ENCODE measurements at places on chromosomes 16 and 17.

GRCh38 chr16:86626966-86627365 is 48.6 kb downstream of the FOXL1 start:
- no peak for DNase-seq

DNA sequence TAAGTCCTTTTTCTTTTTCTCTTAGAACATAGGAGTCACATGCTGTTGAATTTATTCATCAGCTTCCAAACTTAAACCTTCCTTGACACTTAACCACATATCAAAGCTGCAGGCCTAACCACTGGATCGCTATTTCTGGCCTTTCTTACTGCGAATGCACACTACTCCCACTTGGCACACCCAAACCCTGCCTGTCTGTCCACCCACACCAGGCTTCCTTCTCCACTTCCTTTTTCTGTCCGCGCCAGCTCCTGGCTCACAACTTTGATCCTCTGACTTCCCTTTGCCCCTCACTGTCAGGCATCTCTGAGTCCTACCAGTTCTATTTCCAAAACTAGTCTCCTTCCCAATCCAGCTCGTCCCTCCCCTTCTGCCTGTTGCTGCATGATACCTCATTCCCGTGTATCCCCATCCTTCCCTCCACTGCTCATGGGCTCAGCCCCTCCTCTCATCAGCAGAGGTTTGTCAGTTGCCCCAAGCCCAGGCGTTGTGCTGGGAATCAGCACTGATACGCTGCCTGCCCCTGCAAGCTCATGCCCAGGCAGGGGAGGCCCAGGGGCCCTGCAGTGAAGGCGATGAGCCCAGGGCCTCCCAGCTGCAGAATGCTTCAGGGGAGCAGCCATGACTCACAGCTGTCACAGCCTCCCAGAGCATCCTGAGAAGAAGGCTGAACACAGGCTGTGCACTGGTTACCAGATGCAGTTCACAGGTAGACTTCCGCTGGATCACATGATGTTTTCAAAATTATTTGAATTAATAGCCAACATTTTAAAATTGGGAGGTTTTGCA is 179.8 kb downstream of the KATNIP start:
- DNase-seq, result no peak

DNA sequence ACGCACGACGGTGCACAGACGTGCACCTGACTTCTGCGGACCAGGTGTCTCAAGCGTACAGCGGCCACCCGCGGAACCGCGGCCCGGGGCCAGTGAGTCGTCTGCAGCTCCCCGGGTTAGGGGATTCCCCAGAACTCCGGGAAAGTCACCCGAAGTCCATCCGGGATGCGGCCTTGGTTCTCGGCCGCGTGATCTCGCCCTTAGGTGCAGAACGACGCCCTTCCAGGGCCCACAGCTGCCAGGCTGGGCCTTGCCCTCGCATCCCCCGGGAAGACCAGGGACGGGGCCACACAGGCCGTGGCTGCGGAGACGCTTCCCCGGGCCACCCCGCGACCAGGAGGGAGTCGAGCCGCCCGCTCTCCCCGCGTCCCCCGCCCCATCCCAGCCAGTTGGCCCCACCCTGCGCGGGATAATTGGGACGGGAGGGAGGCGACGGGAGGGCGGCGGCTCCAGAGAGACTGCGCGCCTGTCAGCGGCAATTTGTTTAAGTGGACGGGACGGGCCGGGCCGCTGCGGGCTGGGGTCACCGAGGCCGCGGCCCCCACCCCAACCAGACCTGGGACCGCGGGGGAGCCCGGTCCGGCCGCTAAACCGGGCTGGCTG is 3.6 kb upstream of the TBX2 start:
- DNase-seq, result no peak

GRCh38 chr16:4578961-4579530 is 22.9 kb downstream of the C16orf96 start:
- DNase-seq, result no peak

DNA sequence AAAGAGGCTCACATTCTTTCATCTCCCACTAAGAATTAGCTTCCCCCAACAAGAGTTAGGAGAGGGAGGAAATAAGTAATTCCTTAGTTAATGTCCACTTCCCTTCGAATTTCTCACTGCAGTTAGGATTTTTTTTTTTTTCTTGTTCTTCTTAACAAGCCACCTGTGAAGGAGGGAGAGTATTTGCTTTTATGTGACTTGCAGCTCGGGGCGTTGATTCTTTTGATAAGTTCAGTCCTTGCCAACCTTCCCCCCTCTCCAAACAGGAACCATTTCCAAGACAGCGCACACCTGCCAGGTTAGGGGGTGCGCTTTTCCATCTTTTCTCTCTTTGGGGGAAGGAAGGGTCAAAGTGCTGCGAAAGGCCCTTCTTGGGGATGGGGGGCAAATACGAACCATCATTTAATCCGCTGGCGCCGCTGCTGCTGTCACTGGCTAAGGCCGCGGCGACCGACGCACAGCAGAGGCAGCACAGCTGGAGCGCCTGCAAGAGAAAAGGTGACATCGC is 758 bp downstream of the ADAMTS18 start:
- DNase-seq, result no peak

- DNase-seq, result no peak
Measured at GRCh38 chr17:45284176-45285140, 22.6 kb upstream of the SPATA32 start.

- DNase-seq, result no peak
Measured at GRCh38 chr17:79801156-79802038, 4.5 kb upstream of the CBX8 start.

GRCh38 chr17:61399131-61400065 is at the start of gene TBX2:
Gene TBX2, plus strand, starts transcription at chr17:61399843. Its CDS starts 334 bp downstream, at chr17:61400177.
- DNase-seq, result no peak

- no peak for DNase-seq
Measured at GRCh38 chr16:72740347-72740746, 307.6 kb downstream of the ZFHX3 start.

GRCh38 chr16:28321700-28322411 is 29.5 kb downstream of the SBK1 start:
- DNase-seq, result no peak

DNA sequence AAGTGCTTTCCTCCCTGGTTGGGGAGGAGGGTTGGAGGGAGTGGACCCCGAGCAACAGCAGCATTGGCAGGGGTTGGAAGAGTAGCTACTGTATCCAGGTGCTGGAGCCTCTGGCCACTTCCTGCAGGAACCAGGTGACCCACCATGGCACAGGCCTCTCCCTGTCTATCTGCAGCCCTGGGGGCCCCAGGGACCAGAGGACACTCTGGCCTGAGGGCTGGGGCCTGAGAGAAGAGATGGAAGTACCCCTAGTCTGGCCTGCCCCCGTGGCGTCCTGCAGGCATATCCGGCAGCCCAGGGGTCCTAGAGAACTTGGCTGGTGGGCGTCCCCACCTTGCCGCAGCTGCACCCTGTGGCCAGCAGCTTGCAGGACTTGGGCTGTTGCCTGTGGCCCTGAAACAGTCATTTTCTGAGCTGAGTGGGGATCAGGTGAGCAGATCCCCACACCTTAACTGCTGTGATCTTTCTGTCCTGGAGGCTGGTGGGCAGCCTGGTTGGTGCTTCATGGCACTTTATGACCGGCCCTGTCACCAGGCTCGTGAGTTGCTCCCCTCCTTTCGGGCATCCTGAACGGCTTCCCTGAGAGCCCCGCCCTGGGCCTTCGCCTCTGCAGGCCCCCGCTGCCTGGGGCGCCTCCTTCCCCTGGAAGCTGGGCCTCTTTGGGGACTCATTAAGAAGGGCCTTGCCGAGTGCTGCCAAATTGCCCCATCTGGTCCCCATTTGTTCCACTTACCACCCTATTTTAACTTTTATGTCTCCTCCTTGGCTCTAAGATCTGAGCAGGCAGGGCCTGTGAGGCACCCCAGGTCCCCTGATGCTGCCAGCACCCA is 298.6 kb downstream of the SEC14L1 start:
- no peak for DNase-seq

DNA sequence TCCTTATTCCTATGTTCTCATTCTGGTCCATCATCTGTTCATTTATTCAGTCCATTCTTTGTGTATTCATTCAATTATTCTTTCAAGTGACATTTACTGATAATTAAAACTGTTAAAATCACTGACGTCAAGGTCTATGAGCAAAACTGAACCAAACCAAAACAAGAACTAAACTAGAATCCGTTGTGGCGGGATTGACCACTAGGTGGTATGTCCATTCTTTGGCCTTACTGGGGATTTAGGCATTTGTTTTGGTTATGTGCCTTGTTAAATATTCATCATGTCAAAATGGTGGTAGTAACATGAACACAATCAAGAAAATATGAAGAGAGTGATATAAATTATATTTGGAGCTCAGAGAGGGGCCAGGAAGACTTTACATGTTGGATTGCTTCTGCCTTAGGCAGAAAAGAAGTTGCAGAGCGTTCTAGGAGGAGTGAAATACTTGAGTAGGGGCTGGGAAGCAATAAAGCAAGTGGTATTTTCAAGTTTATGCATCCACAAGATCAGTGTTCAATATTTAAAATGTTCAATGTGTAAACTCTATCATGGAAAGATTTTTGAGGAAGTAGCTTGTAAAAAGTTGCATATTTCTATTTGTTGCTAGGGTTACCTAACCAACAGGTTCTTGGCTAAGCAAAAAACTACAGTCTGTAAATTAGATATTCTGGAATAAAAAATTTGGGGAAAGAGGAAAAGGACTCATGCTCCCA is 129.0 kb downstream of the CDH13 start:
- no peak for DNase-seq

DNA sequence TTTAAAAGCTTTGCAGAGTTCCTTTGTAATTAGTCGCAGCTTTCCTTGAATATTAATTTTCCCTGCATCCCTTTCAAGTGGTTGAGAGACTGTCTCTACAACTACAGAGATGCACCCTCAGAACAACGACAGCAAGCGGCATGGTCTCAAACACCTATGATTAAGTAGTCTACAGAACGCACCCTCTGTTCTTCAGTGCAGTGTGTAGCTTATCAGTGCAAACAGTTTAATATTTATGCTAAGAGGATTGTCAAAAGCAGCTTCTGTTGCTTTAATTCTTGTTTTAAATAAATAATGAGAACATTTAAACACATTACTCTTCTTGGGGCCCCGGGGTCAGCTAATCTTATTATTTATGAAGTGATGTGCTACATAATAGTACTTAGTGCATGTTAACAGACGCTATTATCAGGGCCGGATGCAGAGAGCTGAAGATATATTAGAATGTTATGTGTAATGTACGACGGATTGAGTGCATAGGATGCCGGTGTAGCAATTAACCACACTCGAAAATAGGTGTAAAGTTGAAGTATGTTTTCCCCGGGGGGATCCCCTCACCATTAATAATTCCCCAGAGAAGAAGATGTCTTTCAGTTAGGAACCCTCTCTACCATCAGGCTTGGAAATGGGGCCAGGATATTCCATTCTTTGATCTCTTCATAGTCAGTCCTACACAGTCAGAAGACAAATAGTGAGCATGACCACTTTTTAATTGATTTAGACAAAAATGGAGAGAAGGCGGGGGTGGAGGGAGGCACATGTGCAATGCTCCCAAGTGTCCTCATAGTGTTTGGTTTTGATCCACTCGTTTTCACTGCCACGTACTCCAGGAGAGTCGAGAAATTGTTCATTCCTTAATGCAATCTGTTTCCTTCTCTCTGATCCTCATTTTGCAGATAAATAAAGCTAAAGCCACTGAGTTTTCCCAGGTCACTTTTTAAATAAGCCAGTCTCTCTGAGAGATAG is 176.3 kb downstream of the IRX3 start:
- DNase-seq, result no peak

- DNase-seq, result no peak
Measured at GRCh38 chr16:82715833-82716232, 89.1 kb downstream of the CDH13 start.

GRCh38 chr16:4601036-4601863 is 13.4 kb downstream of the UBALD1 start:
- no peak for DNase-seq

- no peak for DNase-seq
Measured at GRCh38 chr16:48128769-48129168, 27.0 kb downstream of the ABCC12 start.

DNA sequence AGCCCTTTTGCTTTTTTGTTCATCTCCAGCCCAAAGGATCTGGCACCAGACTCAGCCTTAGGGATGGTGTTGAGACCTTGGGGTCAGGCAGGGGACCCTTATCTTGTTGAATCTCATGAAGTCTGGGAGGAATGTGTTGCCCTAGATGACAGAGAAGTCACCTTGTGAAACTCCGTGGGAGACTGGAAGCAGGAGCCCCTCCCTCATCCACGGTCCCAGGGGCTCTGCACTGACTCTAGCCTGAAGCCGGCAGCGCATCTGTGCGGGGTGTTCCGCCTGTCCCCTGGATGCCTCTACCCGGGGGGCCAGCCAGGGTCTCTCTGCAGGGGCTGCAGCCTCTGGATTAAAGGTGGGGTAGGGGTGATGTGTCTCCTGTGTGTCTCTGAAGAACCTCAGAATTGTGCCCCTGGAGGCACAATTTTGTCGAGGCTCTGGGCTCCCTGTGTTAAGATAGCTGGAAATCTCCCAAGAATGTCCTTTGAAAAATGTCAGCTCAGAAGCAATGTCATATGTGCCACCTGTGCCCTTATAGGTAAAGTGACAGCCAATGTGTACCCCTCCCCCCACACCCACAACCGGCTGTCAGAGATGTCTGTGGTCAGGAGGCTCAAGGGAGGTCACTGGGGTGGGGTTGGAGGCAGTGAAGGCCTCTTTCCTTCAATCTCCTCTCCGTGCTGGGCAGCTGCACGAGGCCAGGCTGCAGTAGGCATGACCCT is 32.1 kb upstream of the CDC42EP4 start:
- DNase-seq, result no peak

All from CD4-positive, alpha-beta memory T cell (primary cell).